ENCODE measurements at places on chromosomes 7 and 10.

DNA sequence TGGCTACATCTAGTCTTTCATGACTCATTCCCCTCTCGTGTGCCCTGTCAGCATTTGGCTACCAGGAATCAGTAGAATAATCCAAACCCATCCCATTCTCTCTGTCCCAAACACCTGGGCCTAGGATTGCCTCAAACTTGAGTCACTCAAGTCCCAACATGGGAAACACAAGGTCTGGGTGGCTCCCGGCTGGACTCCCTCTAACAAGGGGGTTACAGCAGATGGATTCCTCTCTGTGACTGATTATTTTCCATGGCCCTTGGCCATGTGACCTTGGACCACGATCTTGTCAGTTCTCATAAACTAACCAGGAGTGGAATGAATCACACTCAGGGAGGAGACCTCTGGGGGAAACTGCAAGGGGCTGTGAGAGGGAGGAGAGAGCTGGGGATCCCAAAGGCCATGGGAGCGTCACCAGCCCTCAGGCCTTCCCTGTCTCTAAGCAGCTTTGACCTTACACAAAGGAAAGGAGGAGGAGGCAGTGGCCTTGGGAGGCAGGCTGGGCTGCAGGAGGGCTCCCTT lies 533.1 kb downstream of the KCNMA1 start:
- DNase-seq = no peak

- DNase-seq = peak; percentile 69
Observed at GRCh38 chr7:123966936-123967335, 41.9 kb downstream of the SPAM1 start.

DNA sequence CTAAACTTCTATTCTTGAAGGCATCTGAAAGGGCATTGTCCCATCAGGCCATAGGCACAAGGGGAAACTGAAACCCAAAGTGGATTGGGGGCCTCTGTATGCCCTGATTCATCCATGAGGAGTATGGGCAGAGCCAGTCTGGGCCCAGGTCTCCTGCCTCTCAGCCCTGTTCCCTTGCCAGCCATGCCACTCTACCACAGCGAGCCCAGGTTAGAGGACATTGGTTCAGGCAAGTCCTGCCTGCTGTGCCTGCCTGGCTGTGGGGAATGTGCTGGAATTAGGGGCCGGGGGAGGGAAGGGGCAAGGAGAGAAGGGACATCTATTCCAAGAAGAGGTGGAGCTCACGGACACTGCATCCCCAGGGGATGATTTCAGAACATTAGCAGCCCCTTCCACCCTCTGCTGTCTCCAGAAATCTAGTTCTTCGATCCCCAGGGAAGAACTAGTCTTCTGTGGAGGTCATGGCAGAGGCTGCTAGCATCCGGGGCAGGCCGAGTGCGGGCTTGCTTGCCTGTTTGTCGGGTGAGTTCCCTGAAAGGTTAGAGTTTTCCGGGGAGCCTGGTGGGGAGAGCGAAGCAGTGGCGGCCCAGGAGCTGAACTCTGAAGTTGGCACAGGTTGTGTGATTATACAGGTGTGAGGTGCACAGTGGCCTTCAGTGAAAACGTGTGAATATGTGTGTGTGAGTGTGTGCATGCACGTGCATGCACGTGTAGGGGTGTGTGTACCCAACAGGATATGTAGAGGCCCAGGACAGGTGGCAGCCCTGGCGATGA lies 37.8 kb downstream of the TBATA start:
- DNase-seq = no peak

GRCh38 chr10:78081292-78081691 lies 47.6 kb downstream of the RPS24 start:
- no peak for DNase-seq

- DNase-seq = no peak
Observed at GRCh38 chr7:128407751-128408708, 1.8 kb downstream of the IMPDH1 start.

- DNase-seq = no peak
Observed at GRCh38 chr10:131174211-131174565, 137.3 kb downstream of the TCERG1L start.

DNA sequence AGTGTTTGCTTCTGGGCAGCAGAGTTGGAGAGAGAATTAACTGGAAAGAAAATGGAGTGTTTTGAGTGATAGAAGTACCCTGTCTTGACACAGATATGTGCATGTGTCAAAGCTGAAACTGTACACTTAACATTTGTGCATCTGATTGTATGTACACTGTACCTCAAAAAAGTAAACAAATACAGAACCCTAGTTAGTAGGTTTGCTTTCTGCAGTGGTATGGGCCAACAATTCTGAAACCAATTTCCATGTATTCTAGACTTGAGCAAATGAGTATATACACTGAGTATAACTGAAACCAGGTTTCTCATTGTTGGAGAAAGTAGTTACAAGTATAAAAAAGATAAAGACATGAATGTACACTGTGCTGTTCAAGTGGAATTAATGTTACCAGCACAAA lies 52.4 kb downstream of the ELAPOR2 start:
- DNase-seq = no peak

DNA sequence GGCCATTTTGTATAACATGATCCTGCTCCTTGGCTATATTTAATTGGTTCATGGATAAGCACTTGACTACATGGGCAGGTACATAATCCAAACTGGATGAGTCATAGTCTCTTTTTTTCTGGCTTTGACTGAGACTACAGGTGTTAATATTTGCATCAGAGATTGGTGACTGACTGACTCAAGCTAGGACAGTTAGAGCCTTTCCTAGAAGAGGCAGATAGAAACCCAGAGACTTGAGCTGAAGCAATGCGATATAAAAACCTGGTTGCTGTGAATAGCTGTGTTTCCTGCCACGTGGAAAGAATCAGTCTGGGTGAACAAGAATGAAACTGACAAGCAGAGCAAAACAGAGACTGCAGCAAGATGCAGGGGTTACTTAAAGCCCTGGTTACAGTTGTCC lies 81.0 kb downstream of the SAMD9 start:
- DNase-seq = no peak

GRCh38 chr7:32378988-32379387 lies 111.2 kb downstream of the LSM5 start:
- DNase-seq = no peak

GRCh38 chr7:95933618-95934017 lies 161.3 kb downstream of the DYNC1I1 start:
- DNase-seq = no peak

- no peak for DNase-seq
Observed at GRCh38 chr7:131536361-131536849, 20.0 kb downstream of the PODXL start.

DNA sequence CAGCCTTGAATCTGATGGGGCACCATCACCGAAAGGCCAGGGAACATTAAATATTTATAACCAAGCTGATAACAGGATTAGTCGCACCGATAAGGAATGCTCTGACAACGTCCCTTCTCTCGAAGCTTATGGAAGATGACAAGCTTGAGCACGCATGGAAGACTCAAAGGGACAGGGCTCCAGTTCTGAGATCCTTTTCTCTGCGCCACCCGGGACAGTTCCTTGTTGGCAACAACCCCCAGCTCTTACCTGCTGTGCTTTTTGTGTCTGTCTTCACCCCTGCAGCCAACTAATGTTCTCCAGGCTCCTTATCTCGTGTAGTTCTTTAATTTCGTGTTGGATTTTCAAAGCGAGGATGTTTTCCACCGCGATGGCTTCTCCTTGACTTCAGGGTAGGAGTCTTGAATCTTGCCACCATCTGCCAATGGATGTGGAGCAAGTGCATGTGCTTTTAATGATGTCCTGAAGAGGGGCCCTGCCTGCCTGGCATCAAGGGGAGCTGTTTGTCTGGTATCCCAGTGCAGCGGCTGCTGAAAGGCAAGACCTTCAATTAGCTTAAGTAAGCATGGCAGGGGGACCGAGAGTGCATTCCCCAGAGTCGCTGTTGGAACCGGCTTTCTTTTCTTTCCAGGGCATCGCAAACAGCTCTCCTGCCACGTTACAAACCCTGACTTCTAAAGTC lies 354 bp upstream of the FERD3L start:
- DNase-seq = no peak

DNA sequence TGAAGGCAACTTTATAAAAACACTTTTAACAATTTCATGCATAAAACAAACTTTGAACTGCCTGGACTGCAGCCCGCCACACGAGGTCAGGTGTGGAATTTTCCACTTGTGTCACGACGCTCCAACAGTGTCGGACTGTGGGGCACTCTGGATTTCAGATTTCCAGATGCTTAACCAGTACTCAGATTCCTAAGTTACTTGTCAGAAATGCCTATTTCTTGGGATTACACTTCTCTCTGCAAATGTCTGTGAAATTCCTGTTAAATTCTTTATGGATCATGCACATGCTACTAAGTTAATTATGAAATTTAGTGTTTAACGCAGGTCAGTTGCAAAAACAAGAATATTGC lies 473 bp upstream of the GPER1 start:
- no peak for DNase-seq
